Non-pigmented ciliary epithelial cell (primary cell): ENCODE measurements at places on chromosomes 5 and 9.
A peak's percentile ranks its signal among the peaks of the same experiment; 100 is the strongest.

DNA sequence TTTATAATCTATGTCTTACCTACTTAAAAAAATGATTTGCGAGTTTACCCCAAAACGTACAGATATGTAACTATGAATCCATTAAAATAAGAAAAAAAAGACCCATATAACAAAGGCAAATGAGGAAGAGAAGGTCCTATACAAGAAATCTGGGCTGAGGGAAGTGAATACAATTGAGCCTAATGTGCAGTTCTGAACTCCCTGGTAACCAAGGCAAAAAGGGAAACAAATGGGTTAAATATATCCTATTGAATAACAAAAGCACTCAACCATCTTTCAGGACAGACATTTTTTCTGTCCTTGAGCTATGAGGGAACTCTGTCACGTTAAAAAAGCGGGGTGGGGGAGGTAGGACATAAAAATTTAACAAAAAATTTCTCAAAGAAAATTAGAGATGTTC is 78.6 kb downstream of the PTPN3 start:
- DNase-seq = no peak

DNA sequence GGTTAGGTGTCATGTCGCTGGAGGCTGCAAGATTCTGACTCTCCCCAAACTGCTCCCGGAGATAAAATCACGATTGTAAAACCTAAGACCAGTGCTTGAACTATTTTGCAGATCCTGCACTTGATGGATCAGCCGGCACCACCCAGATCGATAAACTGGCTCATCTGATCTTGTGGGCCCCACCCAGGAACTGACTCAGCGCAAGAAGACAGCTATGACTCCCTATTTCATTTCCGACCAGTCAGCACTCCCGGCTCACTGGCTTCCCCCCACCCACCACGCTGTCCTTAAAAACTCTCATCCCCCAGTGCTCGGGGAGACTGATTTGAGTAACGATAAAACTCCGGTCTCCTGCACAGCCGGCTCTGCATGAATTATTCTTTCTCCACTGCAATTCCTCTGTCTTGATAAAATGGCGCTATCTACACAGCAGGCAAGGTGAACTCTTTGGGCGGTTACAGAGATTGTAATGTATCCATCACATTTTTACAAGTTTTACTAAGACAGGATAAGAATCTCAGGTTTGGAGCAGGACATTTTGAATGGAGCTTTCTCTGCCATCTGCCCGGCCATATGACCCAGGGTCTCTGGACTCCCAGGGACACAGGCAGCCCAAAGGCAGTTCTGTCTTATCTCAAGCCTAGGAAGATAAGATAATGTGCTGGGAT is 10.6 kb upstream of the PPP1R26 start:
- DNase-seq = no peak

- DNase-seq = no peak
These were observed 4.3 kb upstream of the BOD1 start for GRCh38 chr5:173620784-173621183.

GRCh38 chr9:84300271-84300670 is 40.3 kb downstream of the SLC28A3 start:
- no peak for DNase-seq

DNA sequence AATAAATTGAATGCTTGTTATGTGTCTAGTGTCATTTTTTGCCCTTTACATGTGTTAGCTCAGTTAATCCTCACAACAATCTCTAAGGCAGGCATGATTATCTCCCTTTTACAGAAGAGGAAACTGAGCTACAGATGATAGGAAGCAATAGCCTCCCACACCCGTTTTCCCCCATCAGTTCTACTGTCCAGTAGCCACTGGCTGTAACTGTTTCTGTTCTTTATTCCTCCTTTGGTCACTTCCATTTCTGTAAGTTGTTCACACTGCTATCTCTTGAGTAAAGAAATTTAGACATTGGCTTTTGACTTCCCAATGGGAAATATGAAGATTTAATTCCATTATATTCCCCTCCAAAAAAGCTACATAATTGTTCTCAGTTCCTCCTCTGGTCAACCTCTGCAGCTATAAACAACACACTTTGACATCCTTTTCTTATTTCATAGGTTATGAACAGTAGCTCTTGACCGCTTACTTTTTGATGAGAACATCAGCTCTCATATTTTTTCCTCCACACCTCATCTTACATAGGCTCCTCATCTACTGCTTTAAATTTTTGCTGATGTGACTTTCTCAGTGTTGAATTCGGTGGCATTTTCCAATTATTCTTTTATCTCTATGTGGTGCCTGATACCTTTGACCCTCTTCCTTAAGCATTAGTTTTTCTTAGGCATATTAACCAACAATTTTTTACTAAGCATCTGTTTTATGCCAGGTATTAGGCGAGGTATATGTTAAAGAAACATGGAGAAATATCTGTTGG is 21.4 kb downstream of the SPZ1 start:
- DNase-seq = no peak

- DNase-seq = no peak
These were observed 154.4 kb upstream of the CLINT1 start for GRCh38 chr5:158013303-158013702.

- no peak for DNase-seq
These were observed 545.9 kb upstream of the KLF4 start for GRCh38 chr9:108035487-108035886.

- DNase-seq = no peak
These were observed 26.0 kb downstream of the SERINC5 start for GRCh38 chr5:80229902-80230255.

GRCh38 chr9:2991292-2991691 is 147.4 kb upstream of the PUM3 start:
- no peak for DNase-seq

DNA sequence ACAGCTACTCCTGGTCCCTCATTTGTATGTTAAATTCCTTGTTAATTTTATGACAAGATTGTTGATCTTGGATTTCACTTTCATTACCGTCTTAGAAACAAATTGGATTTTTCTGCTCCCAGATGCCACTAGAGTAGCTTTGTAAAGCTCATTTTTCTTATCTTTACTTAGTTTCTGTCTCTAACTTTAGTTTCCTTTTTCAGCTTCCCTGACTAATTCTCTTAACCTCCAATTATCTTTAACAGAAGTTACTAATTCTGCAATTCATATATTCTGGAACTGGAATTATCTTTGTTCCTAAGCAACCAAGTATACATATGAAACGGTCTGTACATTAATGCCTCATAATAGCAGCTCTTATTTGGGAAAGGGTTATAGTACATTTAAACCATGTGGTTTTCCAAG is 16.7 kb downstream of the ITGA1 start:
- no peak for DNase-seq

- peak; percentile 65 for DNase-seq
These were observed 71.2 kb upstream of the PARP8 start for GRCh38 chr5:50595199-50595598.

GRCh38 chr5:31639481-31640411 is 815 bp downstream of the PDZD2 start:
- no peak for DNase-seq

DNA sequence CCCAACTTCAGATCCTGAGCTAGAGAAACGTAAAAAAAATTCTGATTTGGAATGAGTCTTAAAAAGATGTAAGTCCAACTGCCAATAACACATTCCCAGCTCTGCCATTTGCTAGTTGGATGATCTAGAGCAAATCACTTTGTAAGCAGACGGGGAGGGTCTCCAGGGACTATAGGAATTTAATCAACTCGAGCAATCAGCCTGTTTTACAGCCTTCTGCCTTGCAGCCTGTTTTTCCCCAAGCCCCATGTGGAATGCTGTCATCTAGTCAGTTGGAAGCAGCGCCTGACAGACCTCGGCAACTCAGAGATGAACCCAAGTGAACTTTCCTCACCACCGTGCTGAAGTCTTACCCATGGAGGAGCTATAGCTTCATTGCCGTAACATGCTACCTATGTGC is 34.8 kb upstream of the HRH2 start:
- DNase-seq = no peak

GRCh38 chr9:121651295-121652020 is at the start of gene DAB2IP:
TSS of gene DAB2IP (plus strand) at chr9:121651634. CDS start at chr9:121651776, 142 bp downstream.
- no peak for DNase-seq

- no peak for DNase-seq
These were observed 97.4 kb upstream of the IFNK start for GRCh38 chr9:27426511-27427271.

DNA sequence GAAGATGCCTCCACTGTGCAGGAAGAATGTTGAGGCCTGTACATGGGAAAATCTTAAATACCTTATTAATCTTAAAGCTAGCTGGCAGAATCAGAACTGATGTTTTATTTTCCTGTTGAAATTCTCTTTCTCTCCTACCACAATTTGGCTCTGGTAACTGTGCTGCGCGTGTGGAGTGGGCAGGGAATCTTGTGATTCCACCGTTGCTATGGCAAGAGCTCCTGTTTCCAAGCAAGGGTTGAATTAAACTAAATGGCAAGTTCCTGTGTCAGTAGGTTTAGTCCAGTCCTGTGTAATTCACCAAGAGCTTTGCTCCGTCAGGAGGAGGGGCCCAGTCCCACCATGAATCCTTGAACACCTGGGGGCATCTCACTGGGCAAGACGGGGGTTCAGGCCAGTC is 36.4 kb downstream of the NXNL2 start:
- no peak for DNase-seq

- no peak for DNase-seq
These were observed 35.5 kb downstream of the TTC1 start for GRCh38 chr5:160044391-160044804.

- DNase-seq = no peak
These were observed 177.4 kb downstream of the SAXO1 start for GRCh38 chr9:18855656-18856055.

GRCh38 chr5:93039888-93040287 is 541.1 kb downstream of the NR2F1-AS1 start:
- DNase-seq = no peak

- DNase-seq = no peak
These were observed 1.6 kb upstream of the FOXE1 start for GRCh38 chr9:97851446-97851883.

GRCh38 chr5:16464664-16465543 is 696 bp downstream of the ZNF622 start:
- no peak for DNase-seq

DNA sequence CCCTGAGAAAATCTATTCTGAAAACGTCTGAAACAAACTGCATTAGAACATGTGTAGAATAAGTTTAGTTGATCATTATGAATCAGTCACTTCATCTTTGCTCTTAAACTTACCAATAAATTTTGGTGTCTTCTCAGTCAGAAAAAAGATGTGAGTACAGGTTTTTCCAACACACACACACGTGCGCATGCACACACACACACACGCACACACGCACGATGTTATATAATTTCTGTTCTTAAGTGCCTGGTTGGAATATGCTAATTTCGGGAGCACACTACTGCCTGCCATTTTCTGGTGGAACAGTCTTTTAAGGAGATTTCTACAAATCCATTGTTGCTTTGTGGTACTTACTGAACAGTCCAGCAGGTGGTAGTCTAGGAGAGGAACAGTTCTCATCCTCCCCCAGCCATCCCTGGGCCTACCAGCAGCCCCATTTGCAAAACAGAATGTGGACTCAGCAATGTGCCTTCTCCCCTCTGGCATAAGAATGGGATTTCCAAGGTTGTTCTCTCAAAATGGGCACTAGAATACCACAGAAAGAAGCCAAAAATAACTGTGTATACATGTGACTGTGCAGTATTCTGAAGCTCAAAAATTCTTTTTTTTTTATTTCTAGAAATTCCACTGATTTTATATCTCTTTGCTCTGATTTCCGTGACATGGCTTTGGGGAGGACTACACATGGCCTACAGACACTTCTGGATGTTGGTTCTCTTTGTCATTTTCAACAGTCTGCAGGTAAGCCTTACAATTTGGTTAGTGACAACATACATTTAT is 281.3 kb downstream of the ARRDC3 start:
- peak; percentile 44 for DNase-seq

- DNase-seq = peak; percentile 18
These were observed 13.0 kb upstream of the CYFIP2 start for GRCh38 chr5:157252711-157253465.

DNA sequence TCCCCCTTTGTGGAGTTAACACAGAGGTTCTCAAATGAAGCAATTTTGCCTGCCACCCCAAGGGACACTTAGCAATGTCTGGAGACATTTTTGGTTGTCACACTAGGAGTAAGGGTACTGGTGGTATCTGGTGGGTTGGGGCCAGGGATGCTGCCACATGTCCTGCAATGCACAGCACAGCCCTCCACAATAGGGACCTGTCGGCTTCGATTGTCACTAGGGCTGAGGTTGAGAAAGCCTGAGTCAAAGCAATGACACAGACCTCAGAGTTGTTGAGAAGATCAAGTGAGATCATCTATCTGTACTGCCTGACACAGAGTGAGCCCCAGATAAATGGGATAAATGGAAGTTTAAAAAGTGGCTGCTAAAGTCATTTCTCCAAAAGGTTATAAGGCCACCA is 249.2 kb upstream of the KLF4 start:
- DNase-seq = no peak

GRCh38 chr9:77977210-77977611 is 54.4 kb downstream of the GNAQ start:
- DNase-seq = peak; percentile 66

DNA sequence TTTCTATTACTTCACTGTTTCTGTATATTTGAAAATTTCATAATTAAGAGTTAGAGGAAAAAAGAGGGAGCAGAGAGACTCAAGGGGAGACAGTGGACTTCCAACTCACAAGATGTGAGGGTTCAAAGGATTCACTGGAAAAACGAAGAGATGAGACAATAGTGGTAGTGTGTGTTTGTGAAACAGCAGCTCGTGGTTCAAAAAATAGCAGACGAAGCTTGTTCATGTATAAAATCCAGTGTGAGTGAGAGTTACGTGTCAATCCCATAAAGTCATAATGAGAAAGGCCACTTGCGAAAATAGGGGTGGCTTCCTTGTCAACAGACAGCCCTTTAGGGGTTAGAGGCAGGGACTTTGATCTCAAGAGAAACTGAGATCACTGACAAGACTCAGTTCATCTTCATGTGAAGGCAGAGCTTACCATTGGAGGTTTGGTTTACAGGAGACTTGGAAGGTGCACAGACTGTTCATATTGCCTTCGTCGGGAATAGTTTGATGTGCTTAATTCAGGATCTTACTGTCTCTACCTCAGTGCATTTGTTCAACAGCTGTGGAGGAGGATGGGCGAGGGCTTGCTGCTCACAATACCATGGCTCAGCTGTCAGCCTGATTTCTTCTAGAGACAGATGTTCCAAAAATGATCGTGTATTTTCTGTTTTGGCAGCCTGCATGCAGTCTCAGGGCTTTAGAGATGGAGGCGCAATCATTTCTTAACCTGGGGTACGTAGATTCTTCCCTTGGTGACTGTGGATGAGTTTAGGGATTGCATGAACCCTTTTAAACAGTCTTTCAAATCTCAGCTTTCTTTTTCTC is 105.7 kb upstream of the KLF9 start:
- DNase-seq = no peak

DNA sequence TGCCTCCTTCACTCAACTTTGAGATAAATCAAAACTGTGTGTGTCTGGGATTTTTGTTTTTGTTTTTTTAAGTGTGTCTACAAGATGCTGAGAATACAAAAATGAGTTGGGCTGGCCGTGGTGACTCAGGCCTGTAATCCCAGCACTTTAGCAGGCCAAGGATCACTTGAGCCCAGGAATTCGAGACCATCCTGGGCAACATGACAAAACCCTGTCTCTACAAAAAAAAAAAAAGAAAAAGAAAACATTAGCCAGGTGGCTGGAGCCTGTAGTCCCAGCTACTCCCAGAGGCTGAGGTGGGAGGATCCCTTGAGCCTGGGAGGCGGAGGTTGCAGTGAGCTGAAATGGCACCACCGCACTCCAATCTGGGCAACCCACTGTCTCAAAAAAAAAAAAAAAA is 21.0 kb downstream of the HNRNPK start:
- no peak for DNase-seq
